A549 treated with RU486 at 1 μM for 4 hours (cell line): ENCODE measurements at places on chromosomes 12 and 14. TPM values are rescaled to one million over a fixed set of nuclear protein-coding genes. Genes with fewer than 3 reads are reported as not detected.

IL25 gene
- not detected in 5 replicates for total RNA-seq

DHRS4L2 gene
- 22.1 to 37.0 TPM (median 30.3 TPM) in 5 replicates for total RNA-seq

CFAP73 gene
- 0.10 TPM in 2 of 5 replicates, not detected in the others for total RNA-seq

ART4 gene
- 0.16 TPM in 1 of 5 replicates, not detected in the others for total RNA-seq

KRT78 gene
- 0.08 TPM in 1 of 5 replicates, not detected in the others for total RNA-seq

SLC25A21 gene
- 0.53 to 0.90 TPM (median 0.58 TPM) in 5 replicates for total RNA-seq

MUCL1 gene
- total RNA-seq, result not detected in 5 replicates

ASB2 gene
- total RNA-seq, result 1.4 to 3.7 TPM (median 2.1 TPM) in 5 replicates

OR6C2 gene
- not detected in 5 replicates for total RNA-seq

BIN2 gene
- total RNA-seq, result 0.12 to 0.21 TPM (median 0.15 TPM) in 4 of 5 replicates, not detected in the other

CABP1 gene
- 0.15 to 0.23 TPM (median 0.21 TPM) in 3 of 5 replicates, not detected in the others for total RNA-seq

PZP gene
- total RNA-seq, result not detected in 5 replicates

B3GNT4 gene
- total RNA-seq, result 0.21 to 0.80 TPM (median 0.53 TPM) in 5 replicates

SERPINA12 gene
- total RNA-seq, result not detected in 5 replicates

AQP5 gene
- not detected in 5 replicates for total RNA-seq

HHIPL1 gene
- total RNA-seq, result 0.05 to 0.34 TPM (median 0.29 TPM) in 5 replicates

STYK1 gene
- 0.14 to 0.63 TPM (median 0.35 TPM) in 5 replicates for total RNA-seq

SYT10 gene
- total RNA-seq, result not detected in 5 replicates

CLEC4C gene
- total RNA-seq, result not detected in 5 replicates

MORN3 gene
- 0.27 to 0.56 TPM (median 0.30 TPM) in 5 replicates for total RNA-seq

PTCSC3 gene
- total RNA-seq, result not detected in 5 replicates

SPX gene
- total RNA-seq, result 1.9 to 2.3 TPM (median 2.1 TPM) in 5 replicates

LRIG3 gene
- 5.1 to 7.2 TPM (median 6.0 TPM) in 5 replicates for total RNA-seq

NEDD8 gene
- 444 to 520 TPM (median 484 TPM) in 5 replicates for total RNA-seq

ASPG gene
- total RNA-seq, result 0.13 TPM in 1 of 5 replicates, not detected in the others

TXNDC16 gene
- total RNA-seq, result 0.21 to 1.5 TPM (median 1.2 TPM) in 5 replicates

GPX2 gene
- 175 to 318 TPM (median 203 TPM) in 5 replicates for total RNA-seq

ARG2 gene
- total RNA-seq, result 1.3 to 2.0 TPM (median 1.8 TPM) in 5 replicates
